ENCODE measurements at places on chromosomes 12 and 14.

DNA sequence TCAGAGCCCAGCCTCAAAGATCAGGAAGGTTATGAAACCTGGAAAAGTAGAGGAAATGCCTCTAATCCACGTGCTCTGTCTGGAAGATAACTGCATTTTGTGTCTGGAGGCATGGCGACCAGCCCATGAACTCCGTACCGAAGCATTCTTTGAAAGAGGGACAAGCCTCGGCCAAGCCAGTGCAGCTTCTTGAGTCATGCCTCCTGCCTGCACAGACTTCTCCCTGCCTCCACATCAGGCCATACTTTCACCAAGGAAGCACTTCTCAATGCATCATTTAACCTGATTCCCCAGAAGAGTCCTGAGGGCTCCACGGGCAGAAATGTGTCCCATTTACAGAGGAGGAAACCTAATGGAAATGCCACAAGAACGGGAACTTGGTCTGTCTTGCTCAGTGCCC lies 3.4 kb downstream of the ACTN1 start:
- DNase-seq = no peak

DNA sequence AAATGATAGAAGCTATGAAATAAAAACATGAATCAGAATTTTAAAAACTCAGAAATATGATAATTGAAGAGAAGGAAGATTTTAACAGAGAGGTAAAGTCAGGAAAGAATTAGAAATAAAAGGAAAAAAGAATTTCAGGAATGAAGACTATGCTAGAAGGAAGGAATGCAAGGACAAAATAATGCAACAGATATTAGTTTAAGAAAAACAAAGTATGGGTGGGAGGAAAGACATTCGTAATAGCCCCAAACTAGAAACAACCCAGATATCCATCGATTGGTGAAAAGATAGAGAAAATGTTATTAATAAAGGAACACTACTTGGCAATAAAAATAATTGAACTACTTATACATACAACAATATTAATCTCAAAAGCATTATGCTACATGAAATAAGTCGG lies 129.6 kb downstream of the AKAP6 start:
- no peak for DNase-seq

DNA sequence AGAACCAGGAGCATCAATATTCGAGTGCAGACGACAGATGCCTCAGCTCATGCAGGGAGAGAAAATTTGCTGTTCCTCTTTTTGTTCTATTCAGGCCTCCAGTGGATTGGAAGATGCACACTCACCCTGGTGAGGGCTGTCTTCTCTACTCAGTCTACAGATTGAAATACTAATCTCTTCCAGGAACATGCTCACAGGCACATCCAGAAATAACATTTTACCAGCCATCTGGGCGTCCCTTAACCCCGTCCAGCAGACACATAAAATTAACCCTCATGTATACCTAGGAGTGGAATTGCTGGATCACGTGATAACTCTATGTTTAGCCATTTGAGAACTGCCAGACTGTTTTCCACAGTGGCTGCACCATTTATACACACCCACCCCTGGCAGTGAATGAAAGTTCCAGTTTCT lies 4.5 kb upstream of the OAS2 start:
- DNase-seq = no peak

GRCh38 chr12:49284672-49285071 lies 10.3 kb upstream of the PRPH start:
- DNase-seq = no peak

DNA sequence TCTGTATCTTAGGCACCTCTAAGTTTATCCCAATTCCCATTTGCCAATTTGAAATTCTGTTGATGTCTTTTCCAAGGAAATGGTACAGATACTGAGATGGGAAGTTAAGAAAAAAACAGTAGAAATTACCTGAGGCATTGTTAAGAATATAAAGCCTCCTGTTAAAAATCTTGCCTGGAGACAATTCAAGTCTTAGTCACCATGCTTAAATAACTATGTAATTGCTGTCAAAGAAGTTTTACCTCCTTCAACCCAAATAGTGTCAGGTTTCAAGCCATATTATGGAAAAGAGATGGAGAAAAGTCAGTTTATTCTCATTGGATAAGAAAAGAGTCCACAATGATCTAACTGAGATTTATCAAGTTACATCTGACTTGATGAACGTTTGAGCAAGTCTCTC lies 974.7 kb downstream of the GALC start:
- no peak for DNase-seq

GRCh38 chr12:694734-695503 lies 31.7 kb upstream of the NINJ2 start:
- no peak for DNase-seq

DNA sequence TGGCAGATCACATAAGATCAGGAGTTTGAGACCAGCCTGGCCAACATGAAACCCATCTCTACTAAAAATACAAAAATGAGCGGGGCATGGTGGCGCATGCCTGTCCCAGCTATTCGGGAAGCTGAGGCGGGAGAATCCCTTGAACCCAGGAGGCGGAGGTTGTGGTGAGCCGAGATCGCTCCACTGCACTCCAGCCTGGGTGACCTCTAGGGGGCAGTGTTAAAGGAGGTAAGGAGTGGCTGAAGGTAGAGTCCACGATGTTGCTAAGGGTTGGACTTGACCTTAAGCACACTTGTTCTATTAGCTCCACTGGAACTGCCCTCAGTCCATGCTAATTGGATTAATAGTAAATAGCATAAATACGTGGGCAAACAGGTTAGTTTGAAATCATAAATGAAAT lies 62.4 kb upstream of the PSMC1 start:
- DNase-seq = no peak

DNA sequence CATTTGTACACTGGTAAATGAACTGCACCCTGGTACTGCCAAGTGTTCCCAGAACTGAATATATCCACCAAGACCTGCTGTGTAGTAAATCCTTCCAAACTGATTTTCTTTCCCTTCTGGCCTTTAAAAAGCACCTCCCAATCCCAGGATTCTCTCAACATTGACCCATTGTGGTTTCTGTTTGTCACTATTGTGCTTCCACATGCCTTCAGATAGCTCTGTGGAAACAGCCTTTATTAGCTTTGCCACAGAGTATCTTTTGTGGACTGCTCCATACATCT lies 949 bp upstream of the KIF21A start:
- no peak for DNase-seq

DNA sequence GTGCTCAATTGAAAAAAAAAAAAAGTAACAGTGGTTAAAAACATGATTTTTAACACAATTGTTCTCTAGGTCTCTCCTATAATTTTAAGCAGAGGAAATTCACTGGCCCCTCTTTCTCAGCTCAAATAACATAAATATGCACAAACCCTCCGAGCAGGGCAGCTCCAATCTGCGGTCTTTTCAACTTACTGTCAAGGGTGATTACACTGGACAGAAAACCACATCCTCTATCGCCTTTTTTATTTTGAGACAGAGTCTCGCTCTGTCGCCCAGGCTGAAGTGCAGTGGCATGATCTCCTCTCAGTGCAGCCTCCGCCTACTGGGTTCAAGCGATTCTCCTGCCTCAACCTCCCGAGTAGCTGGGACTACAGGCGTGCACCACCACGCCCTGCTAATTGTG lies 16.5 kb upstream of the GABARAPL1 start:
- DNase-seq = no peak

GRCh38 chr14:103007555-103007954 lies 49.8 kb downstream of the CDC42BPB start:
- DNase-seq = no peak

DNA sequence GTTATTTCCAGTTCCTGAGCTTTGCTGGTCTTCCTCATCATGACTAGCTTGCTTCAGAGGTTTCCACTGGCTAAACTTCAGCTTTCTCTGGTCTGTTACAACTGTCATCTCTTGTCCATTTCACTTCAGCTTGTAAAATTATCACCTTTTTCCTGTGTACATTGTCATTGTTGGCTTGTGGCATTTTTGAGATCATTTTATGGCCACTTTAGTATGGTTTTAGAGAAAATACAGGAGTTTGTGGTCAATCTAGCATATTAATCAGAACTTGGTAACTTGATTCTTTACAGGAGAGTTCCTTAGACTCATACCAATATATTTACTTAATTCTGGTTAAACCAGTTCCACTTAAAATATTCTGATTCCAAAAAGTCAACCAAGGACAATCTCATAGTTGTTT lies 235.9 kb upstream of the KITLG start:
- no peak for DNase-seq

DNA sequence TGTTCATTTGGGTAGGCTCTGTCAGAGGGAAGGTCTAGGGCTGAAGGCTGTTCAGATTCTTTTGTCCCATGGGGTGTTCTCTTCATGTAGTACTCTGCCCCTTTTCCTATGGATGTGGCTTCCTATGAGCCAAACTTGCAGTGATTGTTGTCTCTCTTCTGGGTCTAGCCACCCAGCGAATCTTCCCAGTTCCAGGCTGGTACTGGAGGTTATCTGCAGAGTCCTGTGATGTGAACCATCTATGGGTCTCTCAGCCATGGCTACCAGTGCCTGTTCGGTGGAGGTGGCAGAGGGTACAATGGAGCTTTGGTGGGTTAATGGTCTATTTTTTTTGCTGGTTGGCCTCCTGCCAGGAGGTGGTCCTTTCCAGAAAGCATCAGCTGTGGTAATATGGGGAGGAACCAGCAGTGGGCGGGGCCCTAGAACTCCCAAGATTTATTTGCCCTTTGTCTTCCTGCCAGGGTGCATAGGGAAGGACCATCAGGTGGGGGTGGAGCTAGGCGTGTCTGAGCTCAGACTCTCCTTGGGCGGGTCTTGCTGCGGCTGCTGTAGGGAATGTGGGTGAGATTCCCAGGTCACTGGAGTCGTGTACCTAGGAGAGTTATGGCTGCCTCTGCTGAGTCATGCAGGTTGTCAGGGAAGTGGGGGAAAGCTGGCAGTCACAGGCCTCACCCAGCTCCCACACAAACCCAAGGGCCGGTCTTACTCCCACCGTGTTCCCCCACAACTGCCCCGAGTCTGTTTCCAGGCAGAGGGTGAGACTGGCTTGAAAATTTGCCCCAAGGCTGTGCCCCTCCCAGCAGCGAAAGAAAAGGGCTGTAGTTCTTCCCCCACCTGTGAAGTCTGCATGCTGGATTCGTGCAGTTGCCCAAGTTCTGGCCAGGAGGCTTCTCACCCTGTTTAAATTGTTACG lies 17.5 kb downstream of the MTRFR start:
- no peak for DNase-seq

GRCh38 chr14:68249661-68250451 lies 430.3 kb downstream of the RAD51B start:
- no peak for DNase-seq

GRCh38 chr14:103770500-103770899 lies 54.9 kb downstream of the ZFYVE21 start:
- DNase-seq = no peak

- DNase-seq = no peak
Measured at GRCh38 chr14:104783484-104784217, 11.9 kb downstream of the AKT1 start.

GRCh38 chr12:123877968-123878367 lies 94.7 kb downstream of the CCDC92 start:
- no peak for DNase-seq

DNA sequence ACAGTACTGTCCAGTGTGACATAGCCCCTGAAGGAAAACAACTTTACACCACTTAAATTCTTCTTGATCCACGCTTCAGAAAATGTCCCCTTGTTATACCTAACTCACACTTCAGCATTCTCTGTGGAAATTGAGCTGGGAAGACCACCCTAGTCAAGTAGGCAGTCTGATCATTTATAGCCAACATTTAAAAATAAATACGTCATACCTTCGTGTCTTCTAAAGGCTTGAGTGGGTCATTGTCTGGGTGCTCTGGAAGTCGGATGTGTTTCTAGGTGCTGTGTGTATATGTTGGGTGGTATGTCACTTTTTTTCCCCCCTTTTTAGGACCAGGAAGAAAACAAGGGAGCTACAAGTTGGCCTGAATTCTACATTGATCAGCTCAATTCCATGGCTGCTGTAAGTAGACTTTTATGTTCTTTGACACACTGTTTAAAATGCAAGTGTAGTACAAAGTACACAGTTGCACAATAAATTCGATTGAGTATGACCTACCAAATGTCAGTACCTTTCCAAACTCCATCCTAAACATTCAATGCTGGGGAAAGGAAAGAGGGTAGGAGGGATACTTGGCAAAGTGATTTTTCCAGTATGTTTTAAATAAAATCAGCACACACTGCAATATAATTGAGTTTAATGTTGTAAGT lies 126.6 kb downstream of the DAAM1 start:
- DNase-seq = no peak

- no peak for DNase-seq
Measured at GRCh38 chr12:25949343-25949742, 9.1 kb upstream of the RASSF8 start.

DNA sequence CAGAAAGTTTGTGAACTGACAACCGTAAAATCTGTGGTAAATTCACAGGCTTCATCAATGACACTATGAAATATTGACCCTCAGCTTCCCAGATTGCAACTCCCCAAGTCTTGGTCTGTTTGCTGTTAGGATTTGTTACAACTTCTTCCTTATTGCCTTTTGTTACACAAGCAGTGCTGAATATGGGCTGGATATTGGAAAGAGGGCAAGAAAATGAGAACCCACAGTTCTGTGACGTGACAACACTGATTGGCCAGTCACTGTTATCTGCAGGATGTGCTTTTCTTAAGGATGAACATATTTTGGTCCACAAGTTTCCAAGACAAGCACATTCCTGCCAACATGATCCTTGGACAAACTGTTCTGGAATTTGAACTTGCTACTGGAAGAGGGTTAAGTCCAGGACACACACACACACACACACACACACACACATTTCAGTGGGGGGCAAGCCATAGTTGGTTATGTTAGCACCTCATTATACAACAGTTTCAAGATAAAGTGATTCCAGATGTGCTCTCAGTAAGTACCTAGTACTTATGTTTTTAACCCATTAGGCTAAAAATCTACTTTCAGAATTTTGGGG lies 16.6 kb upstream of the SLC38A2 start:
- DNase-seq = no peak

DNA sequence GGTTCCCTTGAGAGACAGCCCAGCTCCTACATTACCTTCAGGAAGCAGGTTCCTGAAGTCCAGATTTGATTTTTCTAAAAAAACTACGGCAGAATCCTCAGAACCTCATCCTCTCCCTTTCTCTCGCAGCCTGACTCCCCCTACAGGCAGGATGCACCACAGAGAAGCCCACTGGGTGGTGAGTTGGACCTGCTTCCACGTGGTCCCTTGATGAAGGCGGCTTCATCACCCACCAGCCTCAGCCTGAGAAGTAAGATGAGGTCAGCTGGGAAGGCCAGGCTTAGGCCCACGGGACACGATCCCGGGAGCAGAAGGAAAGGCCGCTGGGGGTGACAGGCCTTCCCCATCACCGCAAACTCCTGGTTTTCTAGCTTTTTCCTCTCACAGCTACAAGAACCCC lies 83.0 kb downstream of the ACTN1 start:
- no peak for DNase-seq

DNA sequence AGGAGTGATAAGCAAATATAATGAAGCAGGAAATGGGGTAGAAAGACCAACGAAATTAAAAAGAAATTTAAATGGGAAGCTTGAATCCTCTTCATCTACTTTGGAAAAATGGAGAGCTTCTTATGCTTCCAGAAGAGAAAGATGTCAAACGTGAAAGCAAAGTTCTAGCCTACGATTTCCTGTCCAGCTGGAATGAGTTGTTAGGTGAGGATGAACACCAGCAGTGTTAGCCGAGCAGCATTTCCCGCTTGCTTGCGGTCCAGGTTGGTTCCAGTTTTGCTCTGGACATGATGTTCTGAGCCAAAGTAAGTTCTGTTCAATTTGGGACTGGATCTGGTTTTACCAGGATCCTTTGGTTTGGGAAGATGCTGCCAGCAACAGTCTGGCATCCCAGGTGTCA lies 78.9 kb downstream of the DACT1 start:
- no peak for DNase-seq
